ENCODE measurements at places on chromosomes 4 and X.

DNA sequence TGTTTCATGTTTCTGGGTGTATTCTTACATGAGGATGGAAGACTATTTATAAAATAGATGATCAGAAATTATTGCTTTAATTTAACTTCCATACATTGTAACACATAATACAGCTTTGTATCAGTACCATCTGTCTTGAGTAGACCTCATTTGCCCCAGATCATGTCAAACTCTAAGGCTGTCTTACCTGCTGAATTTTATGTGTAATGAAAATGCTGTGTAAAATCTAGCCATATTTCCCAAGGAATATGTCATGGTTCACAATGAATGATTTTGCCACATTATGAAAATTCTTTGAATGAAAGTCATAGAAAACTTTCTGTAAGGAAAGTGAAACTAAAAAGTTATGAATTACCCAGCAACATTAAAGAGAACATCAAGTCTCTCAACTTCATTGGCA, 7.4 kb downstream of the BDH2 start:
- DNase-seq: no peak

- no peak for DNase-seq
These were observed 6.3 kb upstream of the UGDH start for GRCh38 chr4:39533541-39533940.

GRCh38 chr4:176339936-176340761, 20.4 kb downstream of the SPCS3 start:
- DNase-seq: no peak

DNA sequence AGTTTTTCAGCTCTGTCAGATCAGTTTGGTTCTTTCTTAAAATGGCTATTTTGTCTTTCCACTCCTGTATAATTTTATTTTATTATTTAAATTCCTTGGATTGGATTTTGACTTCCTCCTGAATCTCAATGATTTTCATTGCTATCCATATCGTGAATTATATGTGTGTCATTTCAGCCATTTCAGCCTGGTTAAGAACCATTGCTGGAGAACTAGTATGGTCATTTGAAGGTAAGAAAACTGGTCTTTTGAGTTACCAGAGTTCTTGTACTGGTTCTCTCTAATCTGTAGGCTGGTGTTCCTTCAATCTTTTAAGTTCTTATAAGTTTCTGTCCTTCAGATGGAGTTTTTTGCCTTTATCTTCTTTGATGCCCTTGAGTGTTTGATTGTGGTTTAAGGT, 815.5 kb downstream of the KLHL13 start:
- no peak for DNase-seq

- no peak for DNase-seq
These were observed 43.8 kb upstream of the CPEB2 start for GRCh38 chr4:14958436-14958835.

DNA sequence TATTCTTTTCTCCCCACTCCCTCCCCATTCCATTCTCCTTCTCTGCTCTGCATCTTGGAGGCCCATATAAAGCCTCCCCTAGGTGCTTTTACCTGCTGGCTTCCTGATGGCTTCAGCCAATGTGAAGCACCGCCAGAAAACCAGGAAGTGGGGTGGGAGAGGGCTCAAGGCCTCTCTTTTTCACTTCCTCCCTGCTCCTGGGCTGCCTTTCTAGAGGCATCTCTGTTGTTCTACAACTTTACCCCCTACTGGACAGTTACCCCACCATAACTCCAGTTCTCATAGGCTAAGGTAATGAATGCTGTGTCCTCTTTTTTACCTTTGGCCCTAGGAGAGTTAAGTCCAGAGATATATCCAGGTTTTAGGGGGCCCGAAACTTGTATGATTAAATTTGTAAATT, 62.4 kb upstream of the PPARGC1A start:
- no peak for DNase-seq

GRCh38 chr4:168880811-168881595, 129.1 kb downstream of the CBR4 start:
- no peak for DNase-seq

All from anterior cingulate cortex (tissue), 58 donors.